ENCODE measurements at places on chromosomes 3 and 15.

DNA sequence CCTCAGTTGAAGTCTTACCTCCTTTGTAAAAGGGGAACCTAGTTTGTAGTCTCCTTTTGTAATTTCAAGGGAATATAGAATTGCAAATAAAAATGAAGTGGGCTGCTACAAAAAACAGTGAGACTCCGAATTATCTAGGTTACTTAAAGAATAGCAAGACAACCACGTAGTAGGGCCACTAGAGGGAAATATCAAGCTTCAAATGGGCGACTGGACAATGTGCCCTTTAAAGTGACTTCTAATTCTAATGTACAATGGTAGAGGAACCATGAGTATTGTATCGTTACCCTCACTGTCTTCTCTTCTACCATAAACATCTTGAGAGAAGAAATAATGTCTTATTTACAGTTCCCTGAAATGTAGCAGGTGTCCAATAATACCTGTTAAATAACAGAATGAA lies 56.3 kb downstream of the TP63 start:
- DNase-seq, result no peak

GRCh38 chr3:66144568-66145407 lies 76.0 kb upstream of the SLC25A26 start:
- DNase-seq, result peak; percentile 61

DNA sequence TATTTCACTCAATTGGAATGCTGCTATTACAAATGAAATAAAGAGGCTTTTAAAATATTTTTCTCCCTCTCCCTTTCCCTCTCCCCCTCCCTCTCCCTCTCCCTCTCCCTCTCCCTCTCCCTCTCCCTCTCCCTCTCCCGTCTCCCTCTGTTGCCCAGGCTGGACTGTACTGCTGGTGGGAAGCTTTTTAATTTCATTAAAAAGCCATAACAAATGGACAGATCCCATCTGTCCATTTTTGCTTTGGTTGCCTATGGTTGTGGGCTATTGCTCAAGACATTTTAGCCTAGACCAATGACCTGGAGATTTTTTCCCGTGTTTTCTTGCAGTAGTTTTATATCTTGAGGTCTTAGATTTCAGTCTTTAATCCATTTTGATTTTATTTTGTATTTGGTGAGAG lies 107.2 kb upstream of the LRRC3B start:
- DNase-seq, result no peak

DNA sequence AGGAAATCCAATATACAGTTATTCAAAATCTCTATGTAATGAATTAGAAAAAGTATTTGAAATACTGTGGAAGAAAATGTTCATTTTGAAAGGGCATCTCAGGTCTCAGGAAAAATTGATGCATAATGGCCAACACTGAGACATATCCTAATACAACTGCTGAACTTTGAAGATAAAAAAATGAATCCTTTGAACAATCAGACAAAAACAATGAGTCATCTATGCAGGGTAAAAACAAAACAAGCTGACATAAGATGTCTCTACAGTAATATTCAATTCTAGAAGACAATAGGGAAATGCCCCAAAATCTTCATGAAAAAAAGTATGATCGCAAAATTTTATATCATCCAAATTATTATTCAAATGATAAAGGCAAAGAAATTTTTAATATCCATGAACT lies 34.0 kb upstream of the ZNF280D start:
- peak; percentile 69 for DNase-seq

- no peak for DNase-seq
Observed at GRCh38 chr3:176174060-176174459, 1023.2 kb downstream of the TBL1XR1 start.

- DNase-seq, result peak; percentile 51
Observed at GRCh38 chr3:27253831-27254230, 115.4 kb downstream of the NEK10 start.

DNA sequence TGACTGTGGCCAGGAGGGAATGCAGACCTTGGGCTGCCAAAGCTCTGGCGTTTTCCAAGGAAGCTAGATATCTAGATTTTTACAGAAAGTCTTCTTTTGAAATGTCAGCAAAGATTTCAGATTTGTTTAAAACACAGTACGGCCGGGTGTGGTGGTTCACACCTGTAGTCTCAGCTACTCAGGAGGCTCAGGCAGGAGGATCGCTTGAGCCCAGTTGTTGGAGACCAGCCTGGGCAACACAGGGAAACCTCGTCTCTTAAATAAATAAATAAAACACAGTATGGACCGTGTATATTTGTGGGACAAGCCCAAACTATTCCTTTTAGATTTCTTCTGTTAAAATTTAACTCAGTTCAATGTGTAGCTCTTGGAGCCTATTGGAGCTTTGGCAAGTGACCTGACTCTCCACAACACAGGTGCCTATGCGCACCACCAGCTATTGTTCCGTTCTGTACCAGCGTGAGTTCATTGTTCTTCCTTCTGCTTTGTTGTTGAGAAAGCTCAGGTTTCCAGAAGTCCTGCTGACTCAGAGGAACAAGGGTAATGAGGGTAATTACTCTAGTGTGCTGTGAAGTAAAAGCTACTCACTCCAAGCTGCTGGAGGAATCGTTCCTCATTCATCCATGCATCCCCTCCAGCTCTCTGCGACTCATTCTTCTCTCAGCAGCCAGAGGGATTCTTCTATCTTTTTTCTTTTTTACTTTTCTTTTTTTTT lies 73.1 kb upstream of the SLC6A6 start:
- DNase-seq, result peak; percentile 31
